ENCODE measurements at places on chromosomes 5 and 9. TPM values are rescaled to one million over a fixed set of nuclear protein-coding genes. Genes with fewer than 3 reads are reported as not detected.

DNA sequence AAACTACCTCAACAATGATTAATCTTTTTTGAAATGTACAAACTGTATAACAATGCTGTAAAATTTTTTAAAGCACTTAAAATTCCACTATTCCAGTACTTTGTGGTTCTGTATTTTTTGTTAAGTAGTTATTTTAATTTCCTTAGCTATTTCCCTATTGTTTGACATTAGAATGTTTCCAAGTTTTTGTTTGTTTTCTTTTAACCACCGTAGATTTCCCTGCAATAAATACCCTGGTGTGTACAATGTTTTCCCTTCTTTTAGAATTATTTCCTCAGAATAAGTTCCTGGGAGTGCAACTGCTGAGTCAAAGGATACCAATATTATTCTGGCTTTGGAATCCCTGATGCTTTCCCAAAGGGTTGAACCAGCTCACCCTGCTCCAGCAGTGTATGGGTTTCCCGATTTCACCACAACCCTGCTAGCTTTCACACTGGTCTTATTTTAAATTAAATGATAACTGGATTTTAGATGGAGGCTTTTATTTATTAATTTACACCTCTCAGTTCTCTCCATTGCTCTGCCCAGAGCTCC lies 20.6 kb upstream of the ANGPTL2 start:
- no peak for DNase-seq

AQP7 gene
- total RNA-seq: 80.4 TPM

STK32A gene
- total RNA-seq: 0.92 TPM

DNA sequence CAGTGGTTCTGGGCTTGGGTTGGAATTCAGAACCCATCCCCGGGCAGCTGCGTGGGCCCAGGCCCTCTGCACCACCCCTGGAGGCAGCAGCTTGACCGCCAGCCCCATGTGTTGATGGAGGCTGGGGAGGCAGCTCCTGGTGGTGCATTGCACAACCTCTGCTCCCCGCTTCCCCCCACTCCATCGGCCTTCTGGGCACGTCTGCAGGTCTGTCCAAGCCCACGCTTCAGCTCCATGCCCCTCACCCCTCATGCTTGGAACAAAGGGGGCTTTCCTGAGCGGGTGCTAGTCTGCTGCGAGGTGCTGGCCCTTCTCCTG lies 1.4 kb downstream of the NCS1 start:
- DNase-seq: no peak

DNA sequence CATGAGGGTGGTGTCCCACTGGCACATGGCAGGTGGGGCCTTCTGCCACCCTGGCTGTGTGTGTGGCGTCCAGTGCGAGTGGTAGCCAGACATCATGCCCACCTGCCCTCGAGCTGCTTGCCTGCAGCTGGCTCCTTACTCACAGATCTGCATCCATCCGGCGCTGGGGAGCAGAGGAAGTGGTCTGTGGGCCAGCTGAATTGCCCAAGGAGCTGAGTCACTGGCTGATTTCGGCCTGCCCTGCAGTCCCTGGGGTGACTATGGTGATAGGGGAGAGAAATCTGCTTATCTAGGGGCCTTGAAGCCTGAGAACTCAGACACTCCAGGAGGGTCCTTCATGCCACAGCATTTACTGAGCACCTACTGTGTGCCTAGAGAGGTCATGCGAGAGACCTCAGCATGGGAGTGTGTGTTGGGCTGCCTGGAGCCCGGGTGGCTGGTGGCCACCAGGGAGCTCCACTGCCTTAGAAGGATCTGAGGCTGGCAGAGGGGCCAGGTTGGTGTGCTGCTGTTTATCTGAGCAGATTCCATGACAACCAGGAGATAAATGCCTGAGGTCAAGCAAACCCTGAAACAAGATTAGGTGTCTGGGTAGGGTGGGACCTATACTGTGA lies 57.1 kb downstream of the SLC22A5 start:
- DNase-seq: peak; percentile 93

DNA sequence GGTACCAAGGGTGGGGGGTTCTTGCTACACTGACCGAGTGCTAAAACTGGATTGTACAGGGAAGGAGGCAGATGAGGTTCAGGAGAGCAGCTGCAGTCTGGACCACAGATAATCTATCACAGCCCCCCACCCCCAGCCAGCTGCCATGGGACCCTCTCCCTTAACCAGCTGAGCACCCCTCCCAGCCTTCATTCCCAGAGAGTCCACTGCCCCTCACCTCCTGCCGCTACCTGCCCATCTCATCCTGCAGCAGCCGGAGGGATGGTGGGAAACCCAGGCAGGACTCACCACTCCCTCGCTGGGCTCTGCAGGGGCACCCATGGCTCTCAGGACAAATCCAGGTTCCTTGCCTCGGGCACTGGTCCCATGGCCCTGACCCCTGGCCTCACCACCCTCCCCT lies 66.7 kb downstream of the MRPL36 start:
- peak; percentile 49 for DNase-seq

- DNase-seq: no peak
Observed at GRCh38 chr9:86102626-86103025, 3.3 kb upstream of the GOLM1 start.

TTC39B gene
- 3.2 TPM for total RNA-seq

DNA sequence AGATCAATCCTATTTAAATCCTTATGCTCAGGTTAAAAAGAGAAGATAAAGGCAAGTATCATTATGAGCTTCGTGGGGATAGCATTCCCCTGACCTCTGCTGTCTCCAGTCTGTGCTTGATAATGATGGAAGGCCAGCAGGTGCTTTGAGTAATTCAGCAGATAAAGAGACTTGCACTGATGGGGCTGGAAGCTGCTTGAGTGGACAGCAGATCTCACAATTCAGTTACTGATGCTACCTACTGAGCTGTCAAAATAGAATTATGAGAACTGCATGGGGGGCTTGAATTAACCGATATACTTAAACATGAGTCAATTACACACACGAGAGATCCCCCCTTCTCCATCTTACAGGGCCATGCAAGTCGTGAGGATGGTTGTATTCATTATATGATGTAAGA lies 107.7 kb upstream of the GPR151 start:
- no peak for DNase-seq

FOXD4L5 gene
- 0.11 TPM for total RNA-seq

- no peak for DNase-seq
Observed at GRCh38 chr9:130659699-130660248, 4.6 kb upstream of the PRDM12 start.

SH3RF2 gene
- 231 TPM for total RNA-seq

- no peak for DNase-seq
Observed at GRCh38 chr9:77384406-77384805, 207.1 kb downstream of the VPS13A start.

DNA sequence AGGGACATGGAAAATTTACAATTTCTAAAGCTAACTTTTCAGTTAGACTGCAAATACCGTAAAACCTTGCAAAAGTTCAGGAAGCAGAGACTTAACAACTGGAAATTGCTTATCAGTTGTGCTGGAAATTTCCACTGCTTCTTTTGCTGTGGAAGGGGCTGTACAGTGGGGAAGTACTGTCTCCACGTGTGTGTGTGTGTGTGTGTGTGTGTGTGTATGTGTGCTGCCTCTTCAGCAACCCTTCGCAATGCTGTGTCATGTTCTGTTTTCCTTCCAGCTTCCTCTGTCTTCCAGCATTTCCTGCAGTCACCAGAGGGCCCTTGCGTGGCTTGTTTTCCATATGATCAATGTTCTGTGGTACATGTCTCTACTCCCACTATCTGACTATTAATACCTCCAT lies 87.5 kb upstream of the RANBP3L start:
- DNase-seq: no peak

GRCh38 chr5:23639326-23639725 lies 131.9 kb downstream of the PRDM9 start:
- no peak for DNase-seq

DNA sequence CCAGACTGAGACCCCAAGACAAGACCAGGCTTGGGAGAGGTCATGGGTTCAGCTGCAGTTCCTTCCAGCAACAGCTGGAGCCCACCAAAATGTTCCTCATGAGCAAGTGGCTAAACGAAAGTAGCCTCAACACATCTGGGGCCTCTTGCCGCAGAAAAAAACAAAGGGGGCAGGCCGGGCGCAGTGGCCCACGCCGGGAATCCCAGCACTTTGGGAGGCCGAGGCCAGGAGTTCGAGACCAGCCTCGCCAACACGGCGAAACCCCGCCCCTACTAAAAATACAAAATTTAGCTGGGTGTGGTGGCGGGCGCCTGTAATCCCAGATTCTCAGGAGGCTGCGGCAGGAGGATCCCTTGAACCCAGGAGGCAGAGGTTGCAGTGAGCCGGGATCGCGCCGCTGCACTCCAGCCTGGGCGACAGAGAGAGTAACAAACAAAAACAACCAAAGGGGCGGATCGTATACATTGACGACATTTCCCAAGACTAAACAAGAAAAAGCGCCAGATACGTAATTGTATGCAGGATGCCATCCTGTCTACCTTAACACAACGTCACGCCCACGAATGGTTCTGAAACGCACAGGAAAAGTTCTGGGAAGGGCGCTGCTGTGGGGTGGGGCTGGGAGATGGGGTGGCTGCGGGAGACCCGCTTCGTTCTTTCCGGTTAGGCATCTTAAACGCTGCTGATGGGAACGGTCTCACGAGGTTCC lies 1.7 kb downstream of the INPP5E start:
- no peak for DNase-seq

GRCh38 chr9:16150938-16151650 lies 598.3 kb downstream of the CCDC171 start:
- no peak for DNase-seq

- no peak for DNase-seq
Observed at GRCh38 chr5:153777681-153778581, 260.8 kb downstream of the FAM114A2 start.

- DNase-seq: no peak
Observed at GRCh38 chr5:160660132-160660531, 191.9 kb downstream of the ATP10B start.

GRCh38 chr5:71924325-71924724 lies 182.9 kb upstream of the MAP1B start:
- DNase-seq: no peak

- DNase-seq: no peak
Observed at GRCh38 chr9:33151601-33152000, 15.5 kb downstream of the B4GALT1 start.

GRCh38 chr5:139445325-139446170 lies 6.2 kb upstream of the DNAJC18 start:
- no peak for DNase-seq

ST8SIA4 gene
- total RNA-seq: 4.6 TPM

DNA sequence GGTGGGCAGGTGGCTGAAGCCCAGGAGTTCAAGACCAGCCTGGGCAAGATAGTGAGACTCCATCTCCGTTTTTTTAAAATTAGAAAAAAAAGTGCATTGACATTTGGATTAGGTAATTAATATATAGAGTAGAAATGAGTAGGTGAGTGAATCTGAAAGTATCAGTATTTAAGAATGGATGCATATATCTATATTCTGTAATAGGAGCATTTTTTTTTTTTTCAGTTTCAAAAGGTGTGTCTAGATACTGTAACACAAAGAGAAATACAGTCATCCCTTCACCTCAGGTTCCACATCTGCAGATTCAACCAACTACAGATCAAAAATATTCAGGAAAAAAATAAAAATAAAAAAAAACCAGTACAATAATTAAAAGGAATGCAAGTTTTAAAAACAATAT lies 50.8 kb downstream of the RBM27 start:
- no peak for DNase-seq

SLC36A3 gene
- total RNA-seq: not detected

- peak; percentile 67 for DNase-seq
Observed at GRCh38 chr9:127161081-127161624, 38.7 kb upstream of the ANGPTL2 start.

GRCh38 chr5:122264610-122265009 lies 47.4 kb upstream of the SNCAIP start:
- DNase-seq: no peak

GRCh38 chr5:43046474-43046873 lies 6.4 kb upstream of the ANXA2R start:
- DNase-seq: no peak

- no peak for DNase-seq
Observed at GRCh38 chr5:54663866-54664265, 146.3 kb downstream of the SNX18 start.

DNA sequence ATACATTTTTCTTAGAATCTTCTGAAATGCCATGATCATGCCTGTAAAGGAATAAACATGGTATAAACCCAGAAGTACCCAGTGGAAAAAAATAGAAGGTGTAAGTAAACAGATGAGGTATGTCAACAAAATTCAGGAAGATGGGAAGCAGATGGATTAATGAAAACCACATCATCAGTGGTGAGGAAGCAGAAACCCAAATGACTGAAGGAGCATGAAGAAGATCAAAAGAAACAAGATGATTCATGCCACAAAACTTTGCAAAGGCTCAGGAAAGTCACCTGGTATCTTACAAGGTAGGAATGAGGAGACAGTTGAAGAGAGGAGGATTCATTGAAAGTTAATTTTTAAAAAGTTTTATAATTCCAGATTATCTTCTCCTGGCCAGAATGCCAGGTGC lies 132.8 kb upstream of the PAPPA start:
- DNase-seq: no peak

TMEM232 gene
- 1.7 TPM for total RNA-seq

CDH9 gene
- total RNA-seq: not detected

- no peak for DNase-seq
Observed at GRCh38 chr9:80074439-80074838, 502.7 kb downstream of the TLE4 start.

SCGB3A2 gene
- not detected for total RNA-seq

- DNase-seq: no peak
Observed at GRCh38 chr5:54632131-54632701, 114.7 kb downstream of the SNX18 start.

DNA sequence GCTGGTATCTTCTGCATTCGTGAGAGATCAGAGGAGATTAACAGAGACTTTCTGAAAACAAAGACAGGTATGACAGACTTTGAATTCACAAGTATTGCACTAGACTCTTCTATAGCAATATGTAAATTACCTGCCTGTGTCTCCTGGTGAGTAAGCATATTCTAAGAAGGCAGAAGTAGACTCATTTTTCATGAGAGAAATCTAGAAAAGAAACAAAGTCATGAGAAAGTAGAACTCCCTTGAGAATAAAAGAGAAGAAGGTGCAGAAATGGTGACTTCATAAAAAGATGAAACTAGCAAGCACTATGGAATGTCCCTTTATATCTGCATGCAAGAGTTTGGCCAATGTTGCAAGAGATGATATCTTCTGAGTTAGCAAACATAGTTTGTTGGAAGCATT lies 419.8 kb downstream of the DMRT2 start:
- no peak for DNase-seq

GRCh38 chr5:10987925-10988504 lies 227.0 kb upstream of the DAP start:
- peak; percentile 91 for DNase-seq

DNA sequence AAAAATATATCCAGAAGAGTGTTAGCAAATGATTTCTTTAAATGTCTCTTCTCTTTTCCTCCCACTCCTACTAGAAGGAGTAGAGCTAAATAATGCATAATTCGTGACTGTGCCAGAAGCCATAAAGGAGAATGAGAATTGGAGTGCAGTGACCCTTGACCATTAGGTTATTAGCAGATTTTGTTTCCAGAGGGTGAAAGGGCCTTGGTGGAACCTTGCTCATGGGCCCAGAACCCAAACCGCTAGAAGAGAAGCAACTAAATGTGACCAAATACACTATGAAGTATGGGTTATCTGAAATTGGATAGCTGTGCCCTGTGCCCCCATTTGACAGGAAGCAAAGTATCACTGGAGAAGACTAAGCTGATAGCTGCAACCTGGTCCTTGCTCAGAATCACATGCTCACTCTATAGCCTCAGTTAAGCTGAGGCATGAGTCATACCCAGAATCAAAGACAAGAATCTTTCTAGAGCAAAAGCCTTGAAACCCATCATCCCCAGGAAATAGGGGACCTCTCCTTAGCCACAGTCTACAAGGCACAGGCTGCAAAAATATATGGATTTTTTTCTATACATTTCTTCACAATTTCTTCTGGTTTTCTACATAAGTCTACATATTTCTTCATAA lies 36.3 kb downstream of the CAPSL start:
- no peak for DNase-seq
